ENCODE measurements at places on chromosomes 7 and 10.

DNA sequence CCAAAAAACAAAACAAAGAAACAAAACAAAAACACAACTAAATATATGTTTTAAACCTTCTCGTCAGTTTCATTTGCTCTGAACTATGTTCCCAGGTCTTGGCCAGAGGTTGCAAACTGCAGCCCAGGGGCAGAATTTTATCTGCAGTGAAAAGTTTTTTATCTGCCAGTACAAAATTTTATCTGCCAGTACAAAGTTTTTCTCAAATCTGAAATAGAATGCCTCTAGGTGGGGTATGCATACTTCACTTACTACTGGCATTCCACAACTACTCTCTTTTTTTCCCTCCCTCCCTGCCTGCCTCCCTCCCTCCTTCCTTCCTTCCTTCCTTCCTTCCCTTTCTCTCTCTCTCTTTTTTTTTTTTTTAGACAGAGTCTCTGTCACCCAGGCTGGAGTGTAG lies 9.4 kb upstream of the CLDN3 start:
- DNase-seq, result no peak

- DNase-seq, result no peak
These were observed 44.4 kb upstream of the TCERG1L start for GRCh38 chr10:131355881-131356280.

- no peak for DNase-seq
These were observed 63.3 kb upstream of the PRKG1 start for GRCh38 chr10:51010977-51011376.

GRCh38 chr10:119602241-119603095 lies 5.7 kb upstream of the TIAL1 start:
- DNase-seq, result no peak

DNA sequence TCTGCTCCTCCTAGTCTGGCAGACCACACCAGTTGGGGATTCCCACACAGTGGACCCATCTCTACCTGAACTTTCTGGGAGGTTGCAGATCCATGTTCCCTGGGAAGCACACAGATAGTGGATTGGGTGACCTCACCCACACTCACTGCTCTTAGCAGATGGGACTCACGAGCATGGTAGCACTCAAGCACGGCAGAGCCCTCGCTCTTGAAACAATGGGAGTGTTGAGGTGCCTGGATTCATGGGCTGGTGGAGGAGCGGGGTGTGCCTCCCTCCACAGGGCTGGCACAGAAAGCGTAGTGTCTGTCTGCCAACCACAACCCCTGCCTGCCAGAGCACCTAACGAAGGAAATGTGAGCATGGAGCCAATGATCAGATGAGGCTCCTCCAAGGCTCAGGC lies 568.0 kb downstream of the POM121L12 start:
- no peak for DNase-seq

- no peak for DNase-seq
These were observed 27.6 kb downstream of the SDHAF3 start for GRCh38 chr7:97145068-97145467.

- no peak for DNase-seq
These were observed 157.2 kb downstream of the GFRA1 start for GRCh38 chr10:116115797-116116196.

DNA sequence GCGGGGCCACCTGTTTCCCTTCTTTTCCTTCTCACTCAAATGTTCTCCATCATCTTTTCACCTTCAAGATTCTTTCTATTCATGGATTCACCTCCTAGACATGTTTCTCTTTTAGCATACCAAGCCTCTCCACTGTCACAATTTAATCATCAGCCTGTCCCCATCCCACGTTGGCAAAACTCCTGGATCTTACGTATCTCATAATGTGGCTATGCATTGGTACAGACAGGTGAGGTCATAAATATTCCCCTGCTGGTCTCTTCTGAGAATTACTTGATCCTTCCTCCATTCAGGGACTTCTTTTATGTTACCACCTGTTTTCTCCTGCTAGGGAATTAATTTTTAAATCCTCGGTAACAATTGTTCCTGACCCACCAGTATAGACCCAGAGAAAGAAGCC lies 262.6 kb upstream of the NEBL start:
- no peak for DNase-seq

All from right lung (tissue), 10 donors.